ENCODE measurements at places on chromosomes 5 and 9. TPM values are rescaled to one million over a fixed set of nuclear protein-coding genes. Genes with fewer than 3 reads are reported as not detected.
A peak's percentile ranks its signal among the peaks of the same experiment; 100 is the strongest.

The SLC4A9 gene
- not detected for total RNA-seq

The PCDHAC1 gene
- 0.17 TPM for total RNA-seq

GRCh38 chr5:68088302-68088701, 127.3 kb upstream of the PIK3R1 start:
- DNase-seq, result no peak

GRCh38 chr9:114756920-114757319, 48.9 kb downstream of the TNFSF15 start:
- no peak for DNase-seq

DNA sequence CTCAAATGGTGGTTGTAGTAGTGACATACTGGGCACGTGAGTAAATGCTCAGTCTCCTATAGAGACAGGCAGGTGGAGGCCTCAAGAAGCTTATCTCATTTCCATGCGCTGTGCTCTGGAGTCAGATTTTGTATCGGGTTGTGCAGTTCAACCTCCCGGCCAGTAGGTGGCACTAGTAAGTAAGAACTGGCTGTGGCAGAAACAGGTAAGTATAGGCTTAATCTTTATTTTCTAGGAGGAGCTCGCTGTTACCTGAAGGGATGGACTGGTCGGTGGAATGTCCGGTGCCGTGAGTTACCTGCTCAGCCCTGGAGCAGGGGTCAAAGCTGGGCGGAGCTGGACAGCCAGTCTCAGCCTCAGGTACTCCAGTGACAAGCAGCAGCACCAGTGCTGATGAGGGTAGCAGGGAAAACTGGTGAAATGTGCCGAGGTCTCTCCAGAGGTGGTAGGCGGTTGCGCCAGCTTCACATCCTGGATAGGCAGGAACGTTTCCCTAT, 880.1 kb upstream of the SEMA6A start:
- peak; percentile 1 for DNase-seq

DNA sequence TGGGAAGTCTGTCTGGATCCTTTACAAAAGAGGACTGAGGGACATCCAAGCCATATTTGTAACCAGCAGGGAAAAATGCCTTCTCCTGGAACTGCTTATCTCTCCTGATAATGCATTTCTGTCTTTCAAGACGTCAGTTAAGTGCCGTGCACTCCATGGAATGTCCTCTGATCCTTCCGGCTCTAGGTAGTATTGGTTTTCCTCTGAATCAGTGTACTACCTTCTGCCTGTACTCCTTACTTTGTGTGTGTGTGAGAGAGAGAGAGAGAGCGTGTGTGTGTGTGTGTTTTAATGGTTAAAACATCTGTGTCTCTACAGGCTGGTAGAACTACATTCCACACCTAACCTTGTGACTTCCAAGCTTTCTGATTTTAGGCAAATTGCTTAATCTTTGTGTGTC, 89.9 kb downstream of the PIP5K1B start:
- no peak for DNase-seq

Data from dermis blood vessel endothelial cell (primary cell).